CD8-positive, alpha-beta memory T cell (primary cell): ENCODE measurements at places on chromosomes 2 and 18.

- no peak for DNase-seq
Measured at GRCh38 chr2:216508229-216508628, 9.6 kb downstream of the RPL37A start.

- no peak for DNase-seq
Measured at GRCh38 chr2:20933714-20934113, 110.2 kb downstream of the APOB start.

GRCh38 chr2:188852772-188853171 lies 121.4 kb upstream of the COL3A1 start:
- no peak for DNase-seq

- DNase-seq: no peak
Measured at GRCh38 chr2:158046121-158046880, 55.4 kb upstream of the UPP2 start.

- DNase-seq: peak; percentile 38
Measured at GRCh38 chr2:97662386-97662894, 1.4 kb downstream of the ACTR1B start.

GRCh38 chr2:160842286-160842685 lies 317.9 kb upstream of the TANK start:
- DNase-seq: no peak

DNA sequence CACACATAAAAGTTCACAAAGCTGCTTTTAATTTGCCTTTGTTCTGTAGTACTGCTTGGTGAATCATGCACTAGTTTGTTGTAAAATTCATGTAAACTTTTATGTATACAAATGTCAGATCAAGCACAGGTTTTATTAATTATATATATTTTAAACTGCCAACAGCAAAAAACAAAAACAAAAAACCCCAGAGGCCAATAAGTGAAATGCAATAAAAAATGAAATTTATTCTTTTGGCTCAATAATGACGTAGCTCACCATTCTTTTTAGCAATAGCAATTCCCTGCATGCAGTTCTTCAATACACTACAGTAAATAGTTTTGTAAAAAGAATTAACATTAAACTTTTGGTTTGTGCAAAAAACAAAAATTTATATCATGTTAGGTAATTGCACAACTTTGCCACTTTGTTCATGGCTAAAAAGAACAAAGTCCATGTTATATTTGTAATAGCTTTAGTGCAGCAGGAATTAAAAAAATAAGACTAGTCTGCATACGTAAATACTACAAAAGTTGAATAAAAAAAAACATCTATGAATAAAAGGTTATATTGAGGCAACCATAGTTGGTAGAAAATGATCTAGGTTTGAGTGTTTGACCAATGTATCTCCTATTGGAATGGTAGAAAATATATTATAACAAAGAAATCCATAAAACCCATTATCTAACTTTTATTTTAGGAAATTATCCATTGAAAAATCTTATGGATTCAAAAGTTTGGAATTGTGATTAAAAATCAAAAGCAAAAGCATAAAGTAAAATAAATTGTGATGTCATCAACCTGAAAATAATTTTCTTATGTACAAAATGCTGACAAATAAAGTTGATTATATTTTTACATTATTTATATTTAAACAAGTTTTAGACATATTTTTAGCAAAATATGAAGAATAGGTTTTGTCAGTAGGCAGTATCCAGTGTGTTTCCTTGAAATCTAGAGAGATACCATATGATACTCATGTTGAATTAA lies 115.6 kb downstream of the SCN3A start:
- DNase-seq: no peak

- DNase-seq: no peak
Measured at GRCh38 chr18:78788161-78788560, 191.5 kb upstream of the SALL3 start.

DNA sequence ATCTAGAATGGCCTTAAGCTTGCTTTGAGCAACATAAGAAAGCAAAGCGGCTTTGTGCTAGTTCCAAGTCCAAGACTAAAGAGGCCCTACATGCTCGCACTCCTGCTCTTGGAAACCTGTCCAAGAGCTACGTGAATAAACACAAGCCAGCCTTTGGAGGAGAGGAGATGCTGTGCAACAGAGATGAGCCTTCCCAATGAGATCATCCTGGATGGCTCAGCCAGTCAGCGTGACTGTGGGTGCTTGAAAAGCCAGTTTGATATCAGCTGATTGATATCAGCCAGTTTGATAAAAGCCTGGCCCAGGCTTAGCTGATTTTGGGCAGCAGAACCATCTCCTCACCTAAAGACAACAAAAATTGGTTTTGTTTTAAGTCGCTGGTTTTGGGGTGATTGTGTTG lies 481.0 kb upstream of the DSEL start:
- DNase-seq: no peak

GRCh38 chr2:219662566-219662965 lies 35.1 kb downstream of the SLC4A3 start:
- DNase-seq: no peak

DNA sequence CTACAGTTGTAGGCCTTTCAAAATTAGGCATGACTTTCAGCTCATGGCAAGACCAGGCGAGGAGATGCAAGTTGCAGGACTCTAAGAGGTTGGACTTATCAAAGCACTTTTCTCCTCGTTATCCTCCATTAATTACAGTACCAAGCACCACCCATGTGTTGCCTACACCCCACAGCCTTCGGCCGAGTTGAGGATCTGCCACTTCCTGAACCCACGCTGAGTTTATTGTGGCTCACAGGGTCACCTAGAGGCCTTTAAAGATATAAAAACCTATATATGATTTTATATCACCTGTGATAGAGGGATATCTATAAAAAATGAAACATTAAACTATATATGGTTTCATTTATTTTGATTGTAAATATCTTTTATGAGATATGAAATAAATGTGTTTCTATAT lies 2.6 kb downstream of the UGT1A10 start:
- DNase-seq: no peak

DNA sequence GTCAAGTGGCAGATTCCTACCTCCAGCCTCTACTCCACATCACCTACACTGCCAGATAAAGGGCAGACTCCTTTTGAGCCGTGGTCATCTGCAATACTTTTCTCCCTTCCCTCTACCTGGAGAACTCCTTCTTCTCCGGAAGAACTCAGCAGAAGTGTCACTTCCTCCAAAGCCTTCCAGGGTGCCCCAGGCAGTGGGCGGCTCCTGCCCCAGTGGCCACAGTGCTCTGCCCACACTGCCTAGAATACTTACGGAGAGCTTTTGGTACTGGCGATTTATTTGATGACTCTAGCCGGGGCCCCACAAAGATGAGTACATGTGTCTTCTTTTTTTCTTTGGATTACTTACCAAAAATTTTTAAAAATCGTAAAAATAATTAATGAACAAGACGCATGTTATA lies 39.7 kb downstream of the FOSL2 start:
- no peak for DNase-seq

DNA sequence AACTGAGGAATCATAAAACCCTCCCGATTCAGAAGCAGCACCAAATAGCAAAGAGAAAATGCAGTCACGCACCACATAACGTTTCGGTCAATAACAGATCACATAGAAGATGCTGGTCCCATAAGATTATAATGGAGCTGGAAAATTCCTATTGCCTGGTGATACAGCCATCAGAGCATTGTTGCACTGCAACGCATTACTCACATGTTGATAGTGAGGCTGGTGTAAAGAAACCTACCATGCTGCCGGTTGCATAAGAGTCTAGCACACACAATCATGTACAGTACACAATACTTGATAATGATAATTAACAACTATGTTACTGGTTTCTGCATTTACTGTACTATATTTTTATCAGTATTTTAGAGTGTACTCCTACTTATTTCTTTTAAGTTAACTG lies 32.5 kb downstream of the RNF152 start:
- no peak for DNase-seq

GRCh38 chr2:205967391-205968075 lies 118.4 kb downstream of the INO80D start:
- no peak for DNase-seq

DNA sequence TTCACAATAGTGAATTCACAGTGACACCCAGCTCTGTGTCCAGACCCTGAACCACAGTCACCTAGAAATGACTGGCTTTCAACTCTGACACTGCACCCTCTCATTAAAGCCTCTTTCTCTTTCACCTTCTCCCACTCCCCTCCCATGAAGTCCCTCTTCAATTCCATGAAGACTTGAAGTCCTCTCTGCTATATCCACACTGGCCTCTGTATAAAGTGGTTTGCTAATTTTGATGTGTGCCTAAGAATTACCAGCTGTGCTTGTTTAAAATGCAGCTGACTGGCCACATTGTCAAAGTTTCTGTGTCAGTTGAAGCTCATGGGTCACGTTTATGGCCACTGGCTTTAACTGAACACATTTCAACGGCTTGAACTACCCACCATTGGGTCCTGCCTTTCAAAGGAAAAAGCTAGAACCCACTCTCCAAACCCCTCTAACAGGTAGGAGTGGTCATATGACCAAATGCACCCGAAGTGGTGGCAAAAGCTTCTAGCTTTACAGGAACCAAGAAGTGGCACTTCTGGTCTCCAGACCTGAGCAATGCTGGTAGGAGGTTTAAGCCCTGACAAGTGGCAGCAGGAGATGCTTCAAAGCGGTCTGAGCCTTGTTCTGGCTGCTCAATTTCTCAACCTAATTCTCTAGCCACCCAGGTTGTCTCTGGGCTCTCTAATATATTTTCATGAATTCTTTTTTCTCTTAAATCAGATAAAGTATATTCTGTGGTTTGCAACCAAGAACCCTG lies 34.2 kb downstream of the B4GALT6 start:
- no peak for DNase-seq

GRCh38 chr2:43100362-43100882 lies 126.0 kb downstream of the ZFP36L2 start:
- DNase-seq: no peak

GRCh38 chr2:64543008-64543697 lies 19.0 kb downstream of the AFTPH start:
- no peak for DNase-seq

DNA sequence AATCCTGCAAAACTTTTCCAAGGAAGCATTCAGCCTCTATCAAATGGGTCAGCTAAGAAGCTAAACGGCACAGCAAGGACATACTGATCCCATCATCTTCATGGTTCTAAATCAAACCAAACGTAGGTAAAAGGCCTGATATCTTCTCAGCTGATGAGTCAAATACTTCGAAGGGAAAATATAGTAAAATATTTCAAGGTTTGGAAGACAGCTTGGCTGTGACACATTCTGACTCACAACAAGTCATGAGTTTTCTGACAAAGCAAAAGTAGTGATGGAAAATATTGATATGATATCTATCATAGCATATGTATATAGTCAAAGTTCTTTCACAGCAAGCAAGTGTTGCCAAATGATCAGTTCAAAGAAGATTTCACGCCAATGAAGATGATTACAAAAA lies 31.5 kb downstream of the DOCK10 start:
- no peak for DNase-seq

GRCh38 chr2:240793313-240794177 lies 26.5 kb downstream of the KIF1A start:
- DNase-seq: peak; percentile 16

- no peak for DNase-seq
Measured at GRCh38 chr2:60445684-60446179, 107.7 kb downstream of the BCL11A start.

GRCh38 chr2:175151791-175152190 lies 16.2 kb downstream of the ATF2 start:
- DNase-seq: no peak

- DNase-seq: no peak
Measured at GRCh38 chr2:212451786-212452231, 86.8 kb downstream of the ERBB4 start.

- no peak for DNase-seq
Measured at GRCh38 chr18:79612291-79613108, 67.1 kb upstream of the CTDP1 start.

DNA sequence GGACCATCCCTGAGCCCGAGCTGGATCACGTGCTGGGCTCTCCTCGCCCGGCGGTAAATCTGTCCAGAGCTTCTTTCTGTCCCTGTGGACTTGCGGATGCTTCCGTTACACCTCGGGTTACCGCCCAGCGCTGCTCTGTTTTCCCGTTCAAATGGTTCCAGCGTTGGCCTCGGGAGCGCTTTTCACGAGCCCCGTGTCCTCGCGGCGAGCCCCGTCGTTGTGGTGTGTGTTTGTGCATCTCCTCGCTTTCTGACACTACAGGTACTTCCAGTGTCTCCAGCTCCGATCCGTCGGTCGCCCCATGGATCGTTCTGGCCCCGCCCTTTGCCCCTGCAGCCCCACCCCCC lies 77.4 kb downstream of the RTP5 start:
- no peak for DNase-seq

- no peak for DNase-seq
Measured at GRCh38 chr2:217829420-217829819, 173.4 kb downstream of the TNS1 start.

- no peak for DNase-seq
Measured at GRCh38 chr18:31612124-31612523, 20.4 kb downstream of the TTR start.

DNA sequence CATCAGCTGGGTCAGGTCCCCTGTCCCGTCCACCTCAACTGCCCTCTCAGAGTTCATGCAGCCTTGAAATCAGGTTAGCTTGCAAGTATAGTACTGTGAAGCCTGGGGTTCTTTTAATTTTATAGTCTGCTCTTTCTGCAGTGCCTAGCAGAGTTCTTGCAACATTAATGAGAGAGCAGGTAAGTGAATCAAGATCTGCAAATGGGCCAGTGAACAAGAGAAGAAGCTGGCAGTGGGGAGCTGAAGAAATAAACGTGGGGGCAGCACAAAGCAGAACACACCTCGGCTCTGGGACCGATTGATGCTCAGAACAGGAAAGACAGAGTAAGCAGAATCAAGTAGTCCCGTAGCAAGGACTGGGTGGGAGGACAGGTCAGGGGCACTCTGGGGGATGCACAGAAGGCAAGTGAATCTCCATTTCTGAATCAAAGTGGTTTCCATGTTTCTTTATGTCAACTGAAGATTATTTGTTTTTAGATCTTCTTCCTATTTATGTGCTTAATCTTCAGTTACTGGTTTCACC lies 675.5 kb downstream of the RNF144A start:
- no peak for DNase-seq

DNA sequence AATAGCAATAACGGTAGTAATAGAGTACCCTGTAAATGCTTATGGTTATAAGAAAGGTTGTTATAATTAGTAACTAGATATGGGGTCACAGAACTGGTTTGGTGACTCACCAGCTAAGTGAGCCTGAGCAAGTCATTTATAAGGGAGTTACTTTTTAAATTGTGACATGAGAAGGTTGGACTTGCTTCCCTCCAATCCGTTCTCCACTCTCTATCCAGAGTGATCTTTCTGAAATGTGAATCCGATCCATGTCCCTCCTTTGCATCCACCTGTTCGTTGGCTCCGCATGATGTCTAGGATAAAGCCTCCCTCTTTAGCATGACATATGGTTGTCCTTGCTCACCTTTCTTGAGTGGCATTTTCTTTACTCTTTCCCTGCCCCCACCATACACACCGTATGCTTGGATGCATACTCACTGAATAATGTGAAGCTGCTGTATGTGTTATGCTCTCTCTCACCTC lies 83.1 kb downstream of the CDC42EP3 start:
- DNase-seq: no peak

GRCh38 chr2:17303521-17303920 lies 214.7 kb downstream of the RAD51AP2 start:
- DNase-seq: no peak

GRCh38 chr2:232018181-232018580 lies 56.7 kb downstream of the DIS3L2 start:
- DNase-seq: no peak

- DNase-seq: no peak
Measured at GRCh38 chr2:113089916-113090315, 22.1 kb downstream of the IL1F10 start.
